ENCODE measurements at places on chromosomes 4 and X. TPM values are rescaled to one million over a fixed set of nuclear protein-coding genes. Genes with fewer than 3 reads are reported as not detected.

The SYP gene
- total RNA-seq: 7.4 TPM

The SLC2A9 gene
- 6.8 TPM for total RNA-seq

The SMIM10 gene
- total RNA-seq: 1.5 TPM

The MTTP gene
- 1.3 TPM for total RNA-seq

The CABS1 gene
- not detected for total RNA-seq

The TCEAL6 gene
- not detected for total RNA-seq

The CXCL6 gene
- 0.32 TPM for total RNA-seq

The FAM133A gene
- 0.08 TPM for total RNA-seq

The EGF gene
- 2.8 TPM for total RNA-seq

The DGKK gene
- total RNA-seq: not detected

The EMCN gene
- 7.1 TPM for total RNA-seq

The ADH1A gene
- total RNA-seq: 0.17 TPM

The SCML2 gene
- 2.5 TPM for total RNA-seq

The HMGB2 gene
- total RNA-seq: 246 TPM

The BMP3 gene
- 3.3 TPM for total RNA-seq

The TLR1 gene
- 1.2 TPM for total RNA-seq

The HAND2 gene
- total RNA-seq: 1.6 TPM

DNA sequence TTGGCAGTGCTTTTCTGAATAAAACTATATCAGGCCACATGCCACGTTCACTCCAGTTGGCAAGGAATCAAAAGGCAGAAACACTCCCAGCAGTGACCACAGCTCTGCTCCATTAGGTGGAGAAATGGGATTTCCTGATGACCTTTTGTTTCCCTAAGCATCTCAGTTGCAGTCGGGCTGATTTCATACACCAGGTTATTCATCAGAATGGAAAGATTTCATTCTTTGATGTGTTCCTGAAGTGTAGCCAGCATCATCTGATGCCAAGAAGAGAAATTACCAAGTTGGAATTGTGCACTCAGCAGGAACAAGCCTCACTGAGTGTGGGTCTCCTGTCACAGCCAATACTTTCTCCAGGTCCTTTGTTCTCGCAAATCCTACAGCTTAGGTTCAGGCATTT, 193.7 kb downstream of the SPATA18 start:
- no peak for DNase-seq

- no peak for DNase-seq
These were observed 74.0 kb downstream of the STK32B start for GRCh38 chr4:5125321-5125720.

DNA sequence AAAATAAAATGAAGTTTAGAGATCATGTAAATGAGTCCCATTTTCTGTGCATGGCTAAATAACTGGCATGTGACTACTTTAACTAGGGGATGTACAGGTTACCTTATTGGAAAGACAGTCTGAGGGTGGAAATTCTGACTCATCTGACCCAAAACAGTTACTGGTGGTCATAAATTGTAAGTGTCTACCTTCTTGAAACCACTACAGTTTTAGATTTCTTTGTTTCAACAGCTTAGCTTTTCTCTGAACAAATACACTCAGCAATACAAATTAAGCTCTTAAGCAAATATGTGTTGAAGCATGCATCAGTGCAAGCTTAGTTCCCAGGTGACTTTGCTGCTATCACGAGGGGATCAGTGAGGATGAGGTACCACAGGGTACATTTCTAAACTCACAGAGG, 60.7 kb upstream of the PGM2 start:
- DNase-seq: no peak

GRCh38 chr4:87353592-87353991, 30.9 kb upstream of the HSD17B13 start:
- no peak for DNase-seq

DNA sequence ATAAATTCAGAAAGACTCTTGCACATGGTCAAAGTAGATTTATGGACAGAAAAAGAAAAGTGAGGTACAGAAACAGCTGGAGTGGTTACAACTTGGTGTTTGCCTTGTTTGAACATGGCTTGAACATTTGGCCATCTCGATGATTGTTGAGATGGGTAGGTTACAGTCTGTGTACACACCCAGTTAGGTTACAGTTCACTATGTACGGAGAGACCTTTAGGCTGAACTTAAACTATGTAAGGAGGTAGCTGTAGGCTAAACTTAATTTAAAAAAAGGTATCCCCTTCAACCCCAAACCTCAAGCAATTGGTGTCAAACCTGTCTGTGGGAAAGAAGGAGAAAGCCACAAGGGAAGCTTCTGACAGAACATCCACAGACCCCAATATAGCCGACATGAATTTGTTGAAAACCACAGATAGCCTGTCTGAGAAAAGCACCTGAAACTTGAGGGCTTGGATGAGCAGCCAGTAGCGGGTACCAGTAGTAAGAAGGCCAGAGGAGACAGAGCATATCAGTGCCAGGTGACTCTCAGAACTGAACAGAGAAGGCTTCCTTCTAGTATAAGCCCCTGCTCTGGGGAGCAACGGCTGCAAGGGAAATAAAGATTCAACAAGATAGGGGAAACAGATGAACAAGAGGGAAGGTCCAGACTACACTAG, 247.9 kb upstream of the GALNTL6 start:
- DNase-seq: no peak

DNA sequence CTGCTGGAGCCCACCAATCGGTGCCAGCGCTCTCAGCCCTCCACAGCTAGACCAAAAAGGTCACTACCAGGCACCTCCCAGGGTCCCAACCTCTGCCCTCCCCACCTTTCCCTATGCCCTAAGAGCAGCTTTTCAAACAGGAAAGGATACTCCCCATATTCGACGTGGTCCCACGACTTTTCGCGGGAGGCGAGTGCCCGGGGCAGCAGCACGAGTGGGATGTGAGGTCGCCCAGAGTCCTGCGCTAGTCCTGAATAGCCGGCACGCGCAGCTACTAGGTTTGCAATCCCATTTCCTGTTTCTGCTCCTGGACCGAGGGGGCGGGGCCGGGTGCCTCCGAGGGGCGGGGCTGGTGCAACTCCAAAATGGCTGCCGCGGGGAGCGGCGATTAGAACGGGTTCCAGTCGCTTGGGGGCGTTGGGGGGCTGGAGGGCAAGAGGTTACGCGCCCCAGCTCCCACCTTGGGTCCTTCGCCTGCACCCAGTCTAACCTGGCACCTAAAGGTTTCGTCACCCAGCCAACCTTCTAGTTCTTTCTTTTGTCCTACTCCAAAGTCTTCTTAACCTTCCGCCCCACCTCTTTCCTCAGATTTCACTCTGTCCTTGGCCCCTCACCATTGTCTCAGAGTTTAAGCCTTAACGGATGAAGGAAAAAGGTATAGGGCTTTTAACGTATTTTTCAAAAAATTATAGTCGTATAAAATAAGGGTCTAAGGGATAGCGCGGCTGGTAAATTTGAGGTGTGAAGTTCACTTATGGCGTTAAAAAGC, 85.0 kb upstream of the TENT5D start:
- DNase-seq: peak; percentile 61

- no peak for DNase-seq
These were observed 14.5 kb downstream of the CDS1 start for GRCh38 chr4:84597450-84597849.

GRCh38 chr4:67125636-67126514, 419.4 kb downstream of the CENPC start:
- DNase-seq: no peak

GRCh38 chrX:7088968-7089615, 58.4 kb upstream of the STS start:
- DNase-seq: no peak

GRCh38 chr4:154877110-154877760, 96.2 kb downstream of the RBM46 start:
- no peak for DNase-seq

DNA sequence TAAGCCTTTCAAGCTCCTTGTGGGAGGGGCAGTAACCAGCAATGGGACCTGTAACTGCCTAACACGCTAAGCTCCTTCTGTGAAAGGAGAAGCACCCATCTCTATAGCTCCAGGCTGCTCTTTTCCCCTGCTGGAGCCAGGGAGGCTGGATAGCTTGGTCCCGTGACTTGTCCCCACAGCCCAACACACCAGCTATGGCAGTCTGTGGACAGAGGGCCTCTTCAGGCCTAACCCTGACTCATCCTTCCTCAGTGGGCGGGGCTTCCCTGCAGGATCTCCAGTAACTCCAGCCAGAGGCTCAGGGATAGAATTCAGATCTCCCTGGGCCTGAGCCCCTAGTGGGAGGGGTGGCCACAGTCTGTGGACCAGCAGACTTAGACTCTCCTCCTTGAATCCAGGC, 1290.1 kb downstream of the PCDH7 start:
- DNase-seq: no peak

GRCh38 chrX:44914532-44915198, 41.7 kb downstream of the KDM6A start:
- DNase-seq: no peak

- no peak for DNase-seq
These were observed 298.4 kb downstream of the RAPGEF2 start for GRCh38 chr4:159401226-159401712.

DNA sequence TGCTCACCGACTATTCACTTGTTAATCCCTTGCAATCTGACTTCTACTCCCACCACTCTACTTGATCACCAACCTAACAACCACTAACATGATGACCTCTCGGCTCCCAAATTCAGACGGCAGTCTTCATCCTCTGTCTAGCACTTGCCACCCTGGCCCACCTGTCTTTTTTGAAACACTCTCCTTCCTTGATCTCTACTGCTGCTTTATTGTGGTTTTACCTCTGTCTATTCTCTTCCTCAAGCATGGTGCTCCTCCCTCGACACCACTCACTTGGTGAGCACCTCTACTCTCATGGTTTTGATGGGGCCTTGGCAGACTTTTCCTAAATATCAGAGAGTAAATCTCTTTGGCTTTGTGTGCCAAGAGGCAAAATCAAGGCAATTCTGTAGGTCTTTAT, 21.7 kb upstream of the CXCR3 start:
- DNase-seq: no peak

DNA sequence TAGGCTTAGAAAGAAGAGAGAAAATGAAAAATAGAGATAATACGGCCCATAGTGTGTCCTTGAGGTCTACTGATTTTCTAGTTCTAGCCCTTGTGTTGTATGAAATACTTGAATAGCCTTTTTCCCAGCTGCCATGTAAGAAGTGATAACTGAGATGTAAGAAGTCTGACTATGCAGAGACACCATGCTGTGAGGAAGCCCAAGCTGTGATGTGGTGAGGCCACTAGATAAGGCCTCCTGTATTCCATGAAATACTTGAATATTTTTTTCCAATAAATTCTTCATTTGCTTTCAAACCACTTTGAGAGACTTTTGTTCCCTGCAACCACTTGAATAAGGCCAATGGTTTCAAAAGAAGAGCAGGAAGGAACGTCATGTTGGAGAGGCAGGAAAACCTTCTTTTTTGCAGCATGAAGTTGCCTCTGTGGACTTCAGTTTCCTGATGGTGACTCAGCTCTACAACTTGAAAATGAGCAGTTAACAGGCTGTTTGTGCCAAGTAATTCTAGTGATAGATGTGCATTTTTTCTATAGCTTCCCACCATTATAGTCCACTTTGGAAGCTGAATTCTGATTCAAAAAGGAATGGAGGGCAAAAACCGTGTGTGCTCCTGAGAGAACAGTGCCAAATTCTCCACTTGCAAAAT, 25.5 kb upstream of the FAM9C start:
- DNase-seq: no peak

DNA sequence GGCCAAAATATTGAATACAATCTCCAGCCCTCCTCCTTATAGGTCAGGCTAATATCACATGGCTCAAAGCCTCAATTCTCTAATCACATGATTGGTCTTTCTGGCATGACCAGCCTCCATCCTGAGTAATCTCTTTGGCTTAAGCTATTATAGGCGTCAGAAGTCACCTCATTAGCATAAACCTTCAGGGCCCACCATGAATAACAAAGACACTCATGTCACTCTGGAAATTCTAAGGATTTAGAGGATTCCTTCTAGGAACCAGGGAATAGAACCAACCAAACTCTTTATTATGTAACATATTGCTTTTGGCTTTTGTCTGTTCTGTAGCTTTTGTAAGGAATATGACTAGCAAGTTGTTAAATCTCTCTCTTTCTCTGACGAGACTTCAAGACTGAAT, 109.2 kb upstream of the IGFBP7 start:
- DNase-seq: no peak

DNA sequence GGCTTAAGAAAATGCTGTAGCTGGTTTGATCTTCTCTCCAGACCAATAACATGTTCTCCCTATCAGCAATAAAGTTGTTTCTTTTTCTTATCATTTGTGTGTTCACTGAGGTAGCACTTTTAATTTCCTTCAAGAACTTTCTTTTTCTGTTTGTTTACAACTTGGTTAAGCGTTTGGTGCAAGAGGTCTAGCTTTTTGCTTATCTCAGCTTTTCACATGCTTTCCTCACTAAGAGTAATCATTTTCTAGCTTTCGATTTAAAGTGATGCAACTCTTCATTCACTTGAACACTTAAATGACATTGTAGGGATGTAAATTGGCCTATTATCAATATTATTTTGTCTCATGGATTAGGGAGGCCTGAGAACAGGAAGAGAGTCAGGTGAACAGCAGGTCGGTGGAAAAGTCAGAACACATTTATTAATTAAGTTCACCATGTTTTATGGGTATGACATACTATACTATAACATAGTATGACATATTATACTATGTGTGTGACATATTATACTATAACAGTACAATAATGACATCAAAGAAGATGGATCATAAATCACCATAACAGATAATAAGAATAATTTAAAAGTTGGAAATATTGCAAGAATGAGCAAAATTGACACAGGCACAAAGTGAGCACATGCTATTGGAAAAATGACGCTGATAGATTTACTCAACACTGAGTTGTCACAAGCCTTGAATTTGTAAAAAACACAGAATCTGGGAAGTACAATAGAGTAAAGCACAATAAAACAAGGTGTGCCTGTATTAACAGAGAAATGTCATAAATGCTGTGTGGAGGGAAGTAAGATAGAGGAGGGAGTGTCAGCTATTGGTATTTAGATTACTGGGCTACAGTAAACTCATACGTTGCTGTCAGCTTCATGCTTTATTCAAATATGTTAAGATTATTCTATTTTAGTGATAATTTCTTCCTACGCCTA, 218.6 kb upstream of the SLC7A11 start:
- no peak for DNase-seq

DNA sequence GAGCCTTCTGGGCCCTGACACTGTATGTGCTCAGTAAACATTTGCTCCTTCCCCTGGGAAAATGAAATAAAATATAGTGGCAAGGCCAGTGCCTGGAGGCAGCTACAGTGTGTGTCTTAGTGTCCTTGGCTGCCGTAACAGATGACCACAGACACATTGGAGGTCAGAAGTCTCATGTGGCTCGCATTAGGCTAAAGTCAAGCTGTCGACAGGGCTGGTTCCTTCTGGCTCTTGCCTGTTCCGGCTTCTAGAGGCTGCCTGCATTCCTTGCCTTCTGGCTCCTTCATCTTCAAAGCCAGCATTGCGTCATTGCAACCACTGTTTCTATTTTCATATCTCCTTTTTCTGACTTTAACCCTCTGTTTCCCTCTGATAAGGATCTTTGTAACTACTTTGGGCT, 83.6 kb upstream of the STX18 start:
- DNase-seq: no peak

GRCh38 chrX:133090236-133090809, 6.6 kb downstream of the USP26 start:
- no peak for DNase-seq

- DNase-seq: no peak
These were observed 110.5 kb downstream of the PDLIM5 start for GRCh38 chr4:94562285-94562684.

All from colonic mucosa (tissue), 4 donors.